ENCODE measurements at places on chromosomes 5 and 9.

- DNase-seq = no peak
Observed at GRCh38 chr9:125241863-125242739, 958 bp upstream of the HSPA5 start.

DNA sequence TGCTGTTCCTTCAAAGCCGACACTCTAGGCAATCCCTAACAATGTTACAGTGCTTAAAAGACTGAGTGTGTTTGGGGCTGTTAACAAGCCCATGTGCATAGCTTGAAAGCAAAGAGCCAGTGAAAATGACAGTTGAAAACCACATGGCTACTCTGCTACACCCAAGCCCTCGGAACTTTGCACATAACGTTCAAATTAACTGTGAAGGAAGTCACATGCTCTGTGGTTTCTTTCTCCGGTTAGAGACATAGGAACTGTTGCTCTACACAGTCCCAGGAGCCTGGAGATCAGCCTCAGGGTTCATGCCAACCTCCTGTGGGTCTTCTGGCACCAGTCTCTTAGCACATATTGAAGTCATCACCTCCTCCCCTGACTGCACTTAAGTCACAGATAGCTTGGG, 51.1 kb downstream of the C9orf152 start:
- peak; percentile 29 for DNase-seq

DNA sequence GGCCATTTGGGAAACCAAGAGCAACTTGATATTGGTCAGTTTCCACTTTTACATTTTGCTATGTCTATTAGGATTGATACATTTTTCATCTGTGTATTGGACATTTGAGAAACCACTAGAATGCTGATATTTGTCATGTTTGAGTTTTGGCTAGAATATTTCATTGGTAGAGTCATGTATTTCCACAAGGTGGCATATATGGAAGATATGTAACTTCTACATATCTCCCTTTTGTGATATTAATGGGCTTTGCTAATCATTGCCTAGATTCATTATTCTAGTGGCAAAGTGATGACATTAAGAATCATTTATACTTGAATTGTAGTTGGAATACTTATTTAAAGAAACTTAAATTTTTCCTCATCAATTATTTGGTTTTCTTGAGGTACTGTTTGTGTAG, 692.9 kb upstream of the EDIL3 start:
- DNase-seq = no peak

DNA sequence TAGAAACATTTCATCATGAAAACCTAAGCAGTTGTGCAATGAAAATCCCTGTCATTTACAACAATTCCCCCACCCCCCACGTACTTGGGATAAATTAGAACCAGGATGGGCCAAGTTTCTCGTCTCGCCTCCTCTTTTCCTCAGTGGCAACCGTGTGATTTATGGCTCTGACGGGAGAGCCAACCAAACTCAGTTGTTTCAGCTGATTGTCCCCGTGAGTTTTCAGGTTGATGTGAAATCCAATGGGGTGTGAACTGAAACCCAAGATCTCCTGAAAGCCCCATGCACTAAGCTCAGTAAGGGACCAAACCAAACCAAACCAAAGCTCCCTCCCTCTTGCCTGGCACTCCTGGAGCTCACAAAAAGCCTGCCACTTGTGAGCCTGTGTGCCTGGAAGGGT, 138.7 kb upstream of the SLC24A2 start:
- no peak for DNase-seq

GRCh38 chr9:1455766-1456165, 405.6 kb downstream of the DMRT2 start:
- DNase-seq = no peak
